ENCODE measurements at places on chromosomes 13 and 19.

DNA sequence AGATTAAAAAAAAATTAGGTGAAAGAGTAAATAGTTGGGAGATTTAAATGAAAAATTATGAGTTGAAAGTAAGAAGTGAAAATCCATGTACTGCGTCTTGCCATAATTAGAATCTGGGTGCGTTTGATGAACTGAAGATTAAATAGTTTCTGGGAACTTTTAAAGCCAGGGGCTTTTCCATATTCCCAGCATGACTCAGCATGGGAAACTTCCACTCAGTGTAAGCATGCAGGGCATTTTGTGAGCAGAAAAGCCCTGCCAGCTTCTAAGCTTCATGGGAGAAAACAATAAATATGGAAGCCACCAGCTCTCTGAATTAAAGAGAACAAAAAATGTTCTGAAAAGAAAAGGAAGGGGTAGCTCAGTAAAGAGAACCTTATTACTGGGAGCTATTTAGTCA lies 62.0 kb upstream of the EDNRB start:
- no peak for DNase-seq

DNA sequence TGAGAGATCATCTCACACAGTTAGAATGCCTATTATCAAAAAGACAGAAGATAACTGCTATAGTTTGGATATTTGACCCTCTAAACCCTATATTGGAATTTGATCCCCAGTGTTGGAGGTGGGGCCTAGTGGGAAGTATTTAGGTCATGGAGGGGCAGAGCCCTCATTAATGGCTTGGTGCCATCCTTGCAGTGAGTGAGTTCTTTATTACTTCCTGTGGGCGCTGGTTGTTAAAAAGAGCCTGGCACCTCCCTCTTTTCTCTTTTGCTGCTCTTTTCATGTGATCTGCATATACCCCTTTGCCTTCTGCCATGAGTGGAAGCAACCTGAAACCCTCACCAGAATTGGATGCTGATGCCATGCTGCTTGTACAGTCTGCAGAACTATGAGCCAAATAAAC lies 66.8 kb downstream of the TDRD3 start:
- no peak for DNase-seq

GRCh38 chr13:77514336-77514726 lies 21.2 kb upstream of the SCEL start:
- no peak for DNase-seq

GRCh38 chr19:13078897-13079541 lies 23.6 kb downstream of the LYL1 start:
- no peak for DNase-seq

GRCh38 chr13:110230661-110231347 lies 76.2 kb downstream of the COL4A1 start:
- no peak for DNase-seq

- no peak for DNase-seq
Measured at GRCh38 chr19:10855879-10856522, 7.8 kb downstream of the C19orf38 start.

- no peak for DNase-seq
Measured at GRCh38 chr13:54078271-54078870, 1049.8 kb downstream of the OLFM4 start.

DNA sequence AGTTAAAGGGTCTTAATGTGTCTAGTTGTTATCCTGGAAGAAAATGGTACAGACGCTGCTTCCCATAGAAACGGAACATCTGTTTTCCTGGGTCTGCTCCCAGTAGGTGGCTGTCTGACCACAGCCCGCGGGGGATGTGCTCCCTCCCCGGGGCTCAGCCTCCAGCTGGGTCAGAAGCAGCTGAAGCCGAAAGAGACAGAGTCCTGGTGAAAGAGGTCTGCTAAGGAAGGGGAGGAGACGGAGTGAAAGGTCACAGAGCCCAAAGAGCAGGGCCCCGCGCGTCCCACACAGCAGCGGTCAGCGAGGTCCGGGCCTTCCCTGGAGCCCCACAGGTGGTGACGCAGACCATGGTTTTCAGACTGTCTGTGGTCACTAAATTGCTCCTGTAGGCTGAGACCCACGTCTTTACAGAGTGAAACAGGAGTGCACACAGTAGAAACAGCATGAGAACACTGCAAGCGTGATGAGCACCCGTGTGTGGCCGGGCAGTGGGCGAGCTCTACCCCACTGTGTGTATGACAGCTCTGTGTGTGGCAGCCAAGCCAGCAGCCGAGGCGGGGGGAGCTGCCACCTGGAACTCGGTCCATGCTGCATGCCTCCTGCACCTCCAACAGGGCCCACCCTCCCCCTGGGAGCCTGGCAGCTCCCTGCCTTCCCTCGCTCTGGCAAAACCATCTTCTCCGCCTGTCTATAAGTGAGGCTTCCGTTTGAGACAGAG lies 52.0 kb upstream of the C13orf46 start:
- no peak for DNase-seq

- no peak for DNase-seq
Measured at GRCh38 chr19:45781214-45782161, 802 bp downstream of the DMPK start.

DNA sequence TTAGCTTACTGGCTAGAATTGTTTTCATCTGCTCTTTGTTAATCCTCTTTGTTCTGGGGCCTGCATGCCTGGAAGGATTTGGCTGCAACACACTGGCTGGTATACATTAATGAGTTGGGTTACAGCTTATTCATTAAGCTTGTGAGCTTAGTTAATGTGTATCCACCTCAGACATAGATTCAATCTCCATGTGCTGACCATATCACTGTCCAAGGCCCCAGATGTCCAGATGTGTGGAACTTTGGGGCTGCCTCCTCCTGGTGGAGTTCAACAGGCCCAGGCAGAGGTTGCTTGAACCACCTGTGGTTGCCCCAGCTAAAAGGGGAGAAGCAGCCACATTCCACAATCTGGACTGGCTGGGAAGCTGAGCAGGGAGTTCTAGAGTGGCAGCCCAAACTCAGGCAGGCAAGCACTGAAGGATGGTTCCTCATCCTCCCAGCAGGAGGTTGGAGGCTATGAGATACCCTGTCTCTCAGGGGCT lies 5.4 kb downstream of the DIAPH3 start:
- DNase-seq, result no peak

DNA sequence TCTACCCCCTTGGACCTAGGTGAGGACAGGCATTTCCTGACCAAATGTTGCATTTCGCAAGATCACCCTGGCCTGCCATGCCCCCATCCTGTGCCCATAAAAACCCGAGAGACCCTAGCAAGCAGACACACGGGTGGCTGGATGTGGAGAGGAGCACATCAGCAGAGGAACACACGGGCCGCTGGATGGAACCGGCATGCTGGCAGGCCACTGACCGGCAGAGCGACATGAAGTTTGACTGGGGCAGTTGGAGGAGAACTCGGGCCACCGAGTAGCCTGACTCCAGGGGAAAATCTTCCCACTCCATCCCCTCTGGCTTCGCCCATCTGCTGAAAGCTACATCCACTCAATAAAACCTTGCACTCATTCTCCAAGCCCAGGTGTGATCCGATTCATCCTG lies 329.3 kb downstream of the FGF9 start:
- DNase-seq, result no peak

GRCh38 chr13:110853235-110853721 lies 61.6 kb downstream of the ANKRD10 start:
- no peak for DNase-seq

- DNase-seq, result no peak
Measured at GRCh38 chr13:99975626-99976025, 4.1 kb upstream of the ZIC5 start.

DNA sequence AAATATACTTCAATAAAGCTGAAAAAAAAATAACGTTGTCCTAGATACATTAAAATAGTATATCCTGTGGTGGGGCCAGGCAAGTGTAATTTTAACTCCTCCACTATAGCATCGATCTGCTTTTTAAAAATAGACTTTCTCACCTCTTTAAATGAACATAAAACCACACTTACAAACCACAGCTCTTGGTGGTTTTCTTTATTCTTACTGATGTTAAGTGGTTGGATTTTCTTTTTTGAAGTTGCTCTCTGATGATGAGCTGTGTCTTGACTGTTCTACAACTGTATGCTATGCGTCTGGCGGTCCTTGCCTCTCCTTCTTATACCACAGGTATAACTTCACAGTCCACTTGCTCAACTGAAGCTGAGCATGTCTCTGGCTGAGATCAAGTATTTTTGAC lies 721.5 kb upstream of the KLHL1 start:
- no peak for DNase-seq

GRCh38 chr19:51529301-51529700 lies 2.2 kb downstream of the SIGLEC6 start:
- no peak for DNase-seq

- DNase-seq, result no peak
Measured at GRCh38 chr13:20161951-20162300, 1.1 kb upstream of the GJA3 start.

DNA sequence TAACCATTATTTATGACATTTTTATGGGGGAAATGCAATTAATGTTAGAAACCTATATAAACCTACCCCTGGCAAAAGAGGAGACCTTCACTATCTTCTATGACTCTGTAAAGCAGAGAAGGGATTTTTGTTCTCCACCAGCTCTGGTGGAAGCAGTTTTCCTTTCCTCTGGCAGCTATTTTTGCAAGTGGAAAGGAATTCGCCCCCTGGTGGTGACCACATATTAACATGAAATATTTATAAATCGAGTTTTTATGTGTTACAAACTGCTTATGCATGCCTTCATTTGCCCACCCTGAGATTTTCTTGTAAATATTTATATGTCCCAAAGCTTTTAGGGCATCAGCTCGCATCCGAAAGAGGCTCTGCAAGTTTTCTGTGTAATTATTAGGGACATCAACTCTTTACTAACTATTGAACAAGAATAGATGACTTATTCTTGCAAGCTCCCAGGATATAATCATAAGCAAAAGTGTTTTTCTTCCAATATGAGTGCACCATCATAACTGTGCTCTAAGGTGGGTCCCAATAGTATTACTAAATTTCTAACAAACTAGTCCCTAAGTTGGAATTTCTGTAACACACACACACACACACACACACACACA lies 62.4 kb downstream of the SERTM1 start:
- DNase-seq, result no peak

DNA sequence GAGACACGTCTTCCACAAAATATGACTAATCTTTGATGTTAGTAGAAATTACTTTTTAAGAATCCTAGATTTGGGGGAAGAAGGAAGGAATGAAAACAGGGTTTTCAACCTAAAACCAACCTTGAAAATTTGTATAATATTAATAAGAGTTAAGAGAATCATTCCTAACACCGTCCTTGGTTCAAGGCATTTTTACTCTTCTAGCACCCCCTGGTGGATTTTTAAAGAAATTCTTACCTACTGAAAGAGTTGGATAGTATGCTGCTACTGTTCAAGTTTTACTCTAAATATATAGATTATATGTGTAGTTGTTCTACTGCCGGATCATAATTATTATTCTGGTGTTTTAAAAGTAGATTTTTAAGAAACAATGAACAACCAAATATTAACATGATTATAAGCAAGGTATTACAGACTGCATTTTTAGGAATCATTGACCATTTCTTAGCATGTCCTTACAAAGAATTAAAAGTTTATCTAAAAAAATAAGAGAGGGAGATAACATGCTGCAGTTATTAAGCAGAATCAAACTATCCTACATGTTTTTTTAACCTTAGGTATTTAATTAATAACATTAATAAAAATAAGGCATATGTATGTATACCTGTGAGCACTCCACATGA lies 7.4 kb upstream of the SLITRK6 start:
- no peak for DNase-seq

DNA sequence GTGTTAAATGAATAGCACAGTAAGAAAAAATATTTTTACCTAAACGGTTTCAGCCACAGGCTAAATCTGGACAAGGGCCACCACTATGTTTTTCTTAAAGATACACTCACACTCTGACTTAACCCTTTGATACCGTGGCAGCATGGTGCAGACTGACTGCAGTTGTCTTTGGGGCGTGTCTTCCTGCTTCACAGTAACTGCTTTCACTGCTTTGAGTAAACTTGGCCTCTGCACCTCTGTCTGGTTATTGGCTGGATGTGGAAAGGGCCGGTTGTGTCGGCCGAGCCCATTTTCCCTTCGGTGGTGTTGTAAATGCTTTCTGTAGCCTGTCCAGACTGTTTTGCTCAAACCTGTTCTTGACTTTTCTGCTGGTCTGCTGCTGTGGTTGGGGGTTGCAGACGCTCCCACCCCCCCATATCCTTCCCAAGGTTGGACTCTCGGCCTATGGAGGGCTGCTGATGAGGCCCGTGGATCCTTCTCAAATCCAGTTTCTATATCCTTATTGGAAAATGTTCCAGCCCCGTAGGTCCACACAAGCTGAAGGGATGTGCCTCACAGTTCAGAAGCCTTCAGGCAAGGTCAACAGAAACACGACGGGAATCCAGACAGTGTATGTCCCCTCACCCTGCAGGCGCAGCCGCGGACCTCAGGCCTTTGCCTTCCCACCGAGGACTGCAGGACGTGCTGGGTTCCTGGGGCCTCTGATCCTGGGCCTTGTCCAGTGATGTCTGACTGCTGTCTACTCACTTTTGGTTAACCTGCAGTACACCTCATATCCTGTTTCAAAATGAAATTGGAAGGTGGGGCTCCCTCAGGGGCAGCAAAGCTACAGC lies 90.2 kb upstream of the RNF113B start:
- no peak for DNase-seq

DNA sequence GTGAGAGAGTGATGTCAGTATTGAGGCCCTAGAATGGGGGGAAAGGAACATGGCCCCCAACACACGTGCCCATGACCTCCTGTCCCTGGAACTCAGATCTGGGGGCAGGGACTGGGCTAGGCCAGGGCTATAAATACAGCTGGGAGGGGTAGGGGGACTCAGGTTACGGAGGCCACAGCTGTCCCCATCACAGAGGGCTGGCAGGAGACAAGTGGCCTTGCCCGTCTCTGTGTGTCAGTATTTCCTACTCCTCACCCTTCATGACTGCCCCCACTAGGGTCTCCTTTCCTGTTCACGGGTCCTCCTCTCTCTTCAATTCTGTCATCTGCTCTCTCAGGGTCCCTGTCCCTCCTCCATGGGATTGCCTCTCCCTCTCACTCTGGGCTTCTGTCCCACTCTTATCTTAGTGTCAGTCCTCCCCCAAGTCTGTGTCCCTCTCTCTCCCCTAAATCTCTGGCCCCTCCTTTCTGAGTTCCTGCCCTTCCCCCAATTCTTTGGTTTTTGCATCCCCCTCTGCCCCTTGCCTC lies 687 bp upstream of the HRC start:
- no peak for DNase-seq

- no peak for DNase-seq
Measured at GRCh38 chr13:40470660-40471059, 195.8 kb downstream of the FOXO1 start.

GRCh38 chr19:19115954-19116353 lies 22.3 kb downstream of the TMEM161A start:
- DNase-seq, result no peak

GRCh38 chr13:31204592-31204991 lies 4.8 kb downstream of the B3GLCT start:
- DNase-seq, result no peak

DNA sequence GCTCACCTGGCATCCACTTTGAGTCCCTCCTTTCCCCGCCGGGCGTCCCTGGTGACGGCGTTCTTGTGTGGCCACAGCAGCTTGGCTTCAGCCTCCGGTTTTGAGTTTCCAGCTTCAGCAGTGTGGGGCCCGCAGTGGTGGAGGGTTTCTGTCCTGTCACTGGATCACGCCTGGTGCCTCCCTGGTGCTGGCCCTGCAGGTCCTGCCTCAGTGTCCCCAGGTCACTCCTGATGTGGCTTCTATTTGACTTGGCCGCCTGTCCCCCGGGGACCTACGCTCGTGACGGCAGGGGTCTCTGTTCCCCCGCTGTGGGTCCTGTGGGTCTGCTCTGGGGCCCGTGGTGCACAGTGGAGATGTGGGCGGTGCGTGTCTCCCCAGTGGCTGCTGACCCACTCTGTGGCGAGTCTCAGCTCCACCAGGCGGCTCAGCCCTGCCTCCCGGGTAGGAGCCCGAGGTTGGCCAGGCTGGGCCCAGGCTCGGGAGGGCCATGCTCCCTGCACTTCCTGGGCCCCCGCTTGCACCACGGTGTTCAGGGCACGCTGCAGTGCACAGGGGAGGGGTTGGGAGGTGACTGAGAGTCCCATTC lies 1.9 kb downstream of the ATP4B start:
- no peak for DNase-seq
